ENCODE measurements at places on chromosomes 16 and 17.

- no peak for DNase-seq
These were observed 11.5 kb downstream of the FLII start for GRCh38 chr17:18246880-18247612.

- no peak for DNase-seq
These were observed 8.2 kb downstream of the CD300LF start for GRCh38 chr17:74704544-74704943.

- DNase-seq: no peak
These were observed 159.1 kb downstream of the UTP18 start for GRCh38 chr17:51419476-51419875.

DNA sequence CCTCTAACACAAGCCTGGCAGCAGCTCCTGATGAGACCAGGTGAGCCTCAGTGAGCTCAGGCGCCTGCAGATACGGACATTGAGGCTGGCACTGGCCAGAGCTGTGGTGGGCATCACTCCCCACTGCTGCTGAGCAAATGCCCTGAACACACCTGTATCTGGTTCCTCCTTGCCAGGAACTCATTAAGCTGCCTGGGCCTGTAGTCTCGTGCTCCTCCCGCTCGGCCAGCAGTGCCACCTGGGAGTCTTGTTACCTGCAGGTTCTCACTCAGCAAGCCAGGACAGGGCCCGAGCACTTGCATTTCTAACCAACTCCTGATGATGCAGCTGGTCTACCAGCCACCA, 13.3 kb downstream of the EIF4A3 start:
- DNase-seq: no peak

DNA sequence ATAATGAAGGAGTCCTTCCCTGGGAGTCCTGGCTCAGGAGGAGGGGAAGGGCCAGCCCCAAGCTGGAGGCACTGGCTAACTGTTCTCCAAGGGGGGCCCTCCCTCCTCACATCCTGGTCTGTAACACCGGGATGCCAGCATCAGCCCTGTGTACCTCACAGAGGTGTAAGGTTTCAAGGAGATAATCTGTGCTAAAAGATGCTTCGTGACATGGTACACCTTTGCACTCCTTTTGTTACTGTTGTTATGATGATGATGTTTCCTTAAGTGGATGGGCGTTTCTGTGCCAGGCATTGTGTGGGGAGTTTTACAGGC, 236.7 kb upstream of the TNRC6C start:
- no peak for DNase-seq

DNA sequence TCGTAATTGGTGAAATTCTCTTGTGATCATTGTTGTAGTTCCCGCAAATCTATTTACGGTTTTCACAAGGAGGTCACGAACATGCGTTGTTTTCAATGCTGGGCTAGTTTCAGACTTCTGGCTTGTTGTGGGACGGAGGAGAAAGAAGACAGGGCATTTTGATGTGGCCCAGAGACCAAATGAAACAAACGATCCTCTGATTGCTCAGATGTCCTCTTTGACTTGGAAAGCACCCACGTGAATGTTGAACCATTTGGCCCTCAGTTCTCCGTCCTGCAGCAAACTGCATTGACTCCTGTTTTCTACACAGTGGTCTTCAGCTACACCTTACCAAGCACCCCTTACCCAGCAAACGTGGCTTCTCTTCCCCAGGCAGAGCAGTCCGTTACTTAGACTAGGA, 391.0 kb downstream of the WWOX start:
- DNase-seq: no peak

DNA sequence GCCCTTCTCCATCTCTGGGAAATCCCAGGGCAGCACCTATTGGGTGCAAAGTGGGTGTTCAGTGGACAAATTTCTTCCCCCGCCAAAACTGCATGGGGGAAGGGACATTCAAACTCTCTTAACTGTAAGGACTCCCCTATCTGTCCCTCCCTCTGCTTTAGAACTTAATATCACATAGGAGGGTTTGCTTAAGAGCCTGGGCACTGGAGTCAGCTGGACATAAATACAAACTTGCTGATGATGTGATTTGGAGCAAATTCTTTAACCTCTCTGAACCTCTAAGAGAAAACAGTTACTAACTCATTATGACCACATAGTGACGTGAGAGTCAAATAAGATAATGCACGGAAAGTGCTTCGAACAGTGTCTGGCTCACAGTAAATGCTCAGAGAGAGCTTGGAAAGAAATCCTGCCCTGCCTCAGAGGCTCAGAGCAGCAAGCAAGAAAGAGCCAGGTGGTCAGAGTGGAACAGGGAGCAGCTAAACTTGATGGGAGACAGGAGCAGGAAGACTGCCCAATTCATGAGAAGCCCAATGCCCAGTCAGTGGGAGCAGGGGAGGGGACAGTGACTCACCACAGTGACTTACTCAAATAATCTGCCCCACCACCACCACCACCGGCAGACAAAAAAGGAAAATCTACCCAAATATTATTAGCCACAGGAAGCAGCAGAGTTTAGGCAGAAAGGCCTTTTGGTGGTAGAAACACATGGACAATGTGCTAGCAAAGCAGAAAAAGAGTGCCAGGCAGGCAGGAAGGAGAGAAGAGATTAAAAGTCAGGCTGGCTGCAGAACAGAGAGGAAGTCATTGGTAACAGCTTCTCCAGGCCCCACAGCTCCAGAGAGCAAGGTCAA, 23.9 kb upstream of the CCL1 start:
- DNase-seq: no peak

- no peak for DNase-seq
These were observed 78.0 kb upstream of the GAS7 start for GRCh38 chr17:10276436-10276835.

- DNase-seq: no peak
These were observed 25.8 kb downstream of the EMP2 start for GRCh38 chr16:10554569-10554968.

GRCh38 chr17:79721993-79722671, 8.6 kb upstream of the ENPP7 start:
- no peak for DNase-seq

- DNase-seq: no peak
These were observed 696 bp upstream of the PSMC5 start for GRCh38 chr17:63826468-63827001.

DNA sequence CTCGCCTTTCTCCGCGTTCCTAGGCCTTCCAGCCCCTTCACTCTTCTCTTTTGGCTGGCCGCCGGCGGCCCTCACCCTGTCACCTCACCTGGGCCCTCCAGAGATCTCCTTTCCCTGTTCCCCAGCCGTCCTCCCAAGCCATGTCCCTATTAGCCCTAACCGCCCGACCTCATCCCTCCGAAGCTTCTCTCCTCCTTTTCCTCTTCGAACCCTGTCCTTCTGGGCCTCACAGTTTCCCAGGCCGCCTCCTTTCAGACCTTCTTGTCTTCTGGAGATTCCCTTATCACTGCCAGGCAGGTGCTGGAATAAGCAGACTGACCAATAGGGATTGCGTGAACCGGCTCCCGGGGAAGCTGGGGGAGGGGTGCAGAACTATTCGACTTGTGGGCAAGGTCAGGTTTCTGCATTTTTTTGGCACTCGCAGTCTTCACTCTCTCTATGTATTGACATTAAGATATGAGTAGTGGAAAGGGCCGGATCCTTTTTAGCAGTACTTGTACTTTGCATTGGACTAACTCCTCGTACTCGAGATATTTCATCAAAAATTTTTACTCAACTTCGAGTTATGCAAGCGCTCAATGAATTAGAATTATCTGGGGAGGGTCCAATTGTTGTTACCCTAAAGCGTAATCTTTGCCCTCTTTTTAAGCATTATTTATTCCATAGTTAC, 690 bp downstream of the RHOT1 start:
- no peak for DNase-seq

- DNase-seq: no peak
These were observed 1.5 kb upstream of the ZNF207 start for GRCh38 chr17:32348483-32348800.

DNA sequence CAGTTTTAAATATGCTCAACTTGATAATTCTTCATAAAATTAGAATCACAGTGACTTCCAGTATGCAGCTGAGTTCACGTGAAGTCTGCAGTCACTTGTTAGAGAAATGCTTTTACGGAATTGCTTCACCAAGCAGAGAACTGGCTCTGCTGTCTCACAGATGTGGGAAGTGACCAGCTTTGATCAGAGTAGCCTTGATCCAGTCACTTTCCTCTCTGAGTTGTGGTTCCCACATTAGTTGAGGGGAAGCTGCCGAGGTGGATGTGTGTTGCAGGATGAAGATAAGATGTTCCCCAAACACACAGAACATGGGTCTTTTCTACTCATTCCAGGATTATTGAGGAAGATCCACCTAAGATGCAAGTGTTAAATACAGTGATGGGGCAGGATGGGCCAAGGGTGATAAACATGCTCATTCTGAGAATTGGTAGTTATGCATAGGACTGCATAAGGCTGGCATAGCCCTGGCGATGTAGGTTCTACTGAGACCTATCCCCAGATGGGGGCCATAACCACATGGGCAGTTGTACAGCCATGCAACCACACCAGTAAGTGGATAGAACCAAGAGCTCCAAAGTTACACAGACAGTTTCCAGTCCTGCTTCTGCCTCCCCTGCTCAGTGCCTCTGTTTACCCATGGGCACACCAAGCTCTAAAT, 168.9 kb upstream of the MAF start:
- DNase-seq: no peak

Data from activated CD4-positive, alpha-beta T cell treated with anti-CD3 and anti-CD28 coated beads, Interleukin-2, amount 50 U/mL, for 1 hour (primary cell).